ENCODE measurements at places on chromosomes 1 and 21.

- DNase-seq, result no peak
These were observed 1.7 kb upstream of the OPTC start for GRCh38 chr1:203492082-203492747.

DNA sequence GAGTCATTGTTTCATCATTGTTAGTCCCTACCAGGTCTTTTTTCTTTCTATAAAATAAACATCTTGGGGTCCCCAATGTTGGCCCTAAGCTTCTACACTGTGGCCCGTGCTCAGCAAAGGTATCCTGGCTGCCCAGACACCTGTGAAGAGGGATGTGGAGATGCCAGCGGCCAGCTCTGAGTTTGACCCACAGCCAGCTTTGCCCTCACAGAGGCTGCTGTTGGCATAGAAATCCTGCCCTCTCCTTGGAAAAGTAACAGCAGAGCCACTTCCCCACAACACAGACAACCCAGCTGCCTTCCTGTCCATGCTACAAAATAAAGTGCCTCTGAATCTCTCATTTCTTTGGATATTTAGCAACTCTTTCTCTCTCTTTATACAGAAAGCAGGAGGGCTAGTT lies 6.0 kb downstream of the TRIM62 start:
- no peak for DNase-seq

- no peak for DNase-seq
These were observed 33.5 kb upstream of the RNF19B start for GRCh38 chr1:32998064-32998463.

- DNase-seq, result no peak
These were observed 296.6 kb downstream of the OMA1 start for GRCh38 chr1:58249737-58250586.

DNA sequence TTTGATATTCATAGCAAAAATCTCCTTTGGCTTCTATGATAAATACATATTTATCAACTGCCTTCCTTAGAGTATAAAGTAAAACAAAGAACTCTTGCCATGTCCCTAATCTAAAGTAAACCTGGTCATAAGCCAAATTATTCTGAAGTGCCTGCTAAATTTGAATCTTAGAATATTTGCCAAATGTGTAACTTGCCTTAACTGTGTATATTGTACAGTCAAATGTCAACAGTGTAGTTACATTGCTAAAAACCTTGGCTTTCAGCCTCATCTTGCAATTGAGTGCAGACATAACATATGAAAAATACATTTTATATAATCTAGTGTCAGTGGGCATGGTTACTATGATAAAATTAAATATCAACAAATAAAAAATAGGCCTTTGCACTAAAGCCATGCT lies 583.4 kb upstream of the ADAMTS5 start:
- DNase-seq, result no peak

GRCh38 chr1:184634296-184634695 lies 120.4 kb downstream of the EDEM3 start:
- no peak for DNase-seq

- peak; percentile 40 for DNase-seq
These were observed 142.8 kb upstream of the DNAH14 start for GRCh38 chr1:224786533-224787250.

DNA sequence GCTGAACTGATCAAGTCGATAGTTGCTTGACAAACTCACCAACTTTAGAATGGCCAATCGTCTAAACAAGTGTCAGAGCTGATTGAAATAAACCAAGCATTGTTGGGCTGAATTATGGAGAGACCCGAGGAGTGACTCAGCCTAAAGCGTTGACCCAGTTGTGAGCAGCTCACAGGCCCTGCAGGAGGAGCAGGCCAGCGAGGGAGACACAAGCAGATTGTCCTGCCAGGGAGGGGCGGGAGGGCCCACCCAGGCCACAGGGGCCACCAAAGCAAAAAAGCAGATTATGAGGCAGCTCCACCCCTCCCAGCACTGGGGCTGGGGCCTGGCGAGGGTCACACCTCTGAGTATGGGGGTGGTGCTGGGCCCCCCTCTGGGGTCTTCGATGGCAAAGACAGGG lies 10.1 kb upstream of the MATN1 start:
- no peak for DNase-seq

DNA sequence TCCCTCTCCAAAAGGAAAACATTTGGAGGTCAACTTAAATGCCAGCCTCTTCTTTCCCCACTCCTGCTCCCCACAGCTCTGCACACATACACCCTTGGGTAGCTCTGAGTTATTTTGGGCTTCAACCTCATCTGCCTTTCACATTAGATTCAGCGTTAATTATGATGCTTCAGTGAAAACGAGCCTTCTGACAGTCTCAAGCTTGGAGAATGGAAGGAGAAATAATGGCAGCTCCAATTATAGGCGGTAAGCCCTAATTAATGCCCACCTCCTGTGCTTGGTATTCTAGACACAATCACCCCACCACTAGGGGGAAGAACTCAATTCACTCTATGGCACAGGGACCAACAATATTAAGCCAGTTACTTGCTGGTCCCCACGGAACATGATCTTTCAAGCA lies 397.9 kb downstream of the BRINP2 start:
- no peak for DNase-seq

GRCh38 chr1:20725189-20726117 lies 7.0 kb downstream of the SH2D5 start:
- peak; percentile 47 for DNase-seq

DNA sequence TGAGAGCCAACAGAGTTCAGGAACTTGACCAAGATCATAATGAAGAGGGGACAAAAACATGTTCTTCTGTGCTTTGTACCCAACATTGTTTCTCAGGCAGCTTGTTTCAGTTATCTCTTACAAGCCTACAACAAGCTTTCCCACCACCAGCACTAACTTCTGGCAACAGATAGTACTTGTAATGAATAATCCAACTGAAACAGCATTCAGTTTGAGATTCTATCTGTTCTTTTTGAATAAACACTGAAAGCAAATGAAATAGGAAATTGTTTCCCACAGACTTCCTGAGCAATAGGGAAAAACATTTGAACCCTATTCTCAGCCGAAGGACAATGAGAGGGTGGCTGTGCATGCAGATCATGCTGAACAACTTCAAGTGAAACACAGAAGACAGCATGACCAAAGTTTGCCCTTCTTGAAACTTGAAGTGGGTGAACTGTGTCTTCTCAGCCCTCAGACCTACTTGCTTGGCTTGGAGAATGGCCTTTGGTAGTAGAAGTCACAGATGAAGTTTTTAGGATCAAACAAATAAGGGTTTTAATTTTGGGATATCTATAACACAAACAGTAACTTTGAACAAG lies 11.2 kb upstream of the HOOK1 start:
- no peak for DNase-seq

GRCh38 chr21:42144679-42145568 lies 73.8 kb downstream of the UMODL1 start:
- no peak for DNase-seq

DNA sequence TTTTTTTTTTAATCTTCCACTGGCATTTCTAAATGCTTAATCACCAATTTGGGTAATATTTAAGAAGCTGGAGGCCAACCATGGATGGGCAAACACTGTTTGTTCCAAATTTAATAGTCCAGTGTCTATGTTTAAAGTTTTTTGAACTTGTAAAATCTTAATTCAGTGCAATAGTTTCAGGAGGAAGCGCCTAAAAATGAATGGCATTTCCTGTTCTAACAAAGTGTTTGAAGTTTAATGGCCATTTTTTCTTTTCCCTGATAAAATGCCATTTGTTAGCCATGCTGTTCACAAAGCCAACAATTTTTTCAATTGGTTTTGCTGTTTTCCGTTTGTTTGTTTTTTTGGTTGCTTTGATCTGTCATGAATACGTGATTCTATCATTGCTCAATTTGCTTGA lies 552.1 kb downstream of the LMO4 start:
- no peak for DNase-seq

- DNase-seq, result no peak
These were observed 26.8 kb upstream of the MACF1 start for GRCh38 chr1:39177706-39178105.

GRCh38 chr1:11772458-11772857 lies 10.5 kb downstream of the C1orf167 start:
- DNase-seq, result no peak

DNA sequence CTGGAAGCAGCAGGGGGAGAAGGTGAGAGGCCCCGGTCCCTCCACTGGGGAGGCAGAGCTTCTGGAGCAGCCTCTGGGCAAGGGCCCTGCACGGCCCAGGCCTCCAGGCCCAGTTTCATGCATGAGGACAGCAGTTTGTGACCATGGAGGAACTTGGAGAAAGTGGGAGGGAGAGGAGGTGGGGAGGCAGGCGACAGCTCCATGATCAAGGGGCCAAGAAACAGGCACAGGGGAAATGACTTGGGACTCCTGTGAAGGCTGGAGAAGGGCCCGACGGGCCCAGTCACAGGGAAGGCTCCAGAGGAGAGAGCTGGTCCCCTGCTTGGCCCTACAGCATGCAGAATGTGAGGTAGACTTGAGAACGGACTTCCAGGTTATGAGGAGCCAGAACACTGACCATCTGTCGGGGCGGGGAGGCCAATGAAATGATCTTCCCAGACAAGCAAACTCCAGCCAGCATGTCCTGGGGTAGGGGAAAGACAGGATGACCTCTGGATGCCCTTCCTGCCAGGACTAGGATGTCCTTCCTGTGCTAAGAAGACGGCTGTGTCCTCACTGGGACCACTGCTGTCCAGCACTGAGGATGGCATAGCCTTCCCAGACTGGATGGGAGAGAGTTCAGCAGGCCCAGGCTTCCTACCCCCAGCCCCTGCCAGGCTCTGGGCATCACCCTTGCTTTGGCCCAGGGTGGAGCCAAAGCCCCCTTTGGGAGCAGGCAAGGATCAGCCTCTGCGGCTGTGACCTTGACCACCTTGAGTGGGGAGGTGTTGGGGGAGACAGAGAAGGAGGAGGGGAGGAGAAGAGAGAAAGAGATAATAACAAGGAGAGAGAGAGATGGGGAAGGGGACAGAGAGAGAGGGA lies 548.2 kb downstream of the PTPRU start:
- no peak for DNase-seq

Measured in stromal cell of bone marrow (primary cell).